ENCODE measurements at places on chromosomes 12 and 14.

DNA sequence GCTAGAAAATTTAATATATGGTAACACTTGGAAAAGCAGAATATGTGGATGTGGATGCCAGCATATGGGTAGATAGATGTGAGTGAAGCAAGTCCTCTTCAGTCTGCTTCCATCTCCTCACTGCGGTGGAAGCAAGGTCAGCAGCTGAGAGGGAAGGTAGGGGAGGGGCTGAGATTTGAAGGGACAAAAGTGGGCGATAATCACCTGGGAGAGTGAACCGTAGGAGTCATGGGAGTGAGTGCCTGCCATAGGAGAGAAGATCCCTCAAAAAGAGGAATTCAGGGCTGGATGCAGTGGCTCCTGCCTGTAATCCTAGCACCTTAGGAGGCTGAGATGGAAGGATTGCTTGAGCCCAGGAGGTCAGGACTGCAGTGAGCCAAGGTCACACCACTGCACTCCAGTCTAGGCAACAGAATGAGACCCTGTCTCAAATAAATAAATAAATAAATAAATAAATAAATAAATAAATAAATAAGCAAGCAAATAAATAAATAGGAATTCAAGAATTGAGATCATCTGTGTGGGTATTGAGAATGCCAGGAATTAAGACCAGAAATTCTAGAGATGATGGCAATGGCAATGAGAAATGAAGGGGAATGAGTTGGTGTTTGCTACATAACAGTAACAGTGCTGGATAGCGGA is 123.4 kb downstream of the BICD1 start:
- no peak for DNase-seq

DNA sequence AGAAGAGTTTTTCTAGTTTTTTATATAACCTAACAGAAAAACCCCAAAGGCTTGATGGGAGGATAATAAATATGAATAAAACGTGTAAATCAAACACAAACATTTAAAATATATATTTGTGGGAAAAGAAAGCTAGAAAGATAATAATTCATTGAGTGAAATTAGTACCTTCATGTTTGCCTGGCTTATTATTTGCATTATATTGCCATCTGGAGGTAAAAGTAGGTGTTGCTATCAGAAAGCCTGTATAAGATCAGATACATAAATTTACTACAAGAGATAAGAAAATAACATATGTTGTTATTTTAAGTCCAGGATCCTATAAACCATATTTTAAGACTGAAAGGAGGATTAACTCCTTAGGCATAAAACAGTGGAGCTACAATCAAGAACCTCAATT is 77.7 kb downstream of the NTS start:
- no peak for DNase-seq

GRCh38 chr12:25723336-25723735 is 170.3 kb upstream of the LMNTD1 start:
- peak; percentile 16 for DNase-seq

DNA sequence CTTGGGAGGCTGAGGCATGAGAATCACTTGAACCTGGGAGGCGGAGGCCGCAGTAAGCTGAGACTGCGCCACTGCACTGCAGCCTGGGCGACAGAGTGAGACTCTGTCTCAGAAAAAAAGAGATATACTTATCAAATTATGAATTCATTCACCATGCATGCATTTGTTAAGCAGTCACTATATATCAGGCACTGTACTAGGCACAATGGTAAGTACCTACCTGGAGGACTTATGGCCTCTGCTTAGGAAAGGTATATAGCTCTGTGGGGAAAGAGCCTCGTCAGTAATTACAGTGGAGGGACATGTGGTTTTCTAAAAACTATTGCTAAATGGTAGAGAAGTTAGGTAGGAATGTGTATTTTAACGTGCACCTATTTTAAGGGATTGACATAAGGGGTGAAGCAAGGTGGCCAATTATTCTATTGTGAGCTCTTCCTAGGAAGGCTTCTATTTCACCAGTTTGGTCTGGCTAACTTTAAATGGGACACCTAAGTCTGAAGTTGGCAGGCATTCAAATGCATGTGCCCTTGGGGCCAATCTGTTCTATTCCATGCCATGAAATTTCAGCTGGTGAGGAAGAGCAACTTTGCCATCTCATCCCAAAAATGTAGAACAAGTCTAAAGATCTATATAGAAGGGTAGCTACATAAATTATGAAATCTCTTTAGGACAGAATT is 15.0 kb downstream of the TCP11L2 start:
- DNase-seq, result no peak

DNA sequence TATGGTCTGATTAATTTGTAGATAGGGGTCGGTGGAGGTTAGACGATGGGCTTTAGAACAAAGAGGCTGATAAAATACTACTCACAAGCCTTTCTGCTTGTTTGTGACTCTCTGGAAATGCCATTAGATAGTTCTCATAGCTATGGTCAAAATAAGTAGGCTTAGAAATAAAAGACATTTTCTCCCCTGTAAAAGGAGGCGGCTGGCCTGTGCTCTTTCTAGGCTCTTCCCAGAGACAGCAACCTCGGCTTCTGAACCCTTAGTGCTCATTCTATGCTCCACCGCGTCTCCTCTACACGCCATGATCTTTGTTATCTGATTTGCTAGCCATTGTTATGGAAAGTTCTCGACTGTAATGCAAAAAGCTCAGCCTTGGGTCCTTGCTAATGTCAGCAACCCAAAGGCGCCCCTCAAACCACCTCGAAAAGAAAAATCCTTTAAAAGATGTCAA is 64.5 kb downstream of the CRADD start:
- peak; percentile 33 for DNase-seq

GRCh38 chr14:78933948-78934524 is 763.9 kb downstream of the NRXN3 start:
- DNase-seq, result peak; percentile 28

DNA sequence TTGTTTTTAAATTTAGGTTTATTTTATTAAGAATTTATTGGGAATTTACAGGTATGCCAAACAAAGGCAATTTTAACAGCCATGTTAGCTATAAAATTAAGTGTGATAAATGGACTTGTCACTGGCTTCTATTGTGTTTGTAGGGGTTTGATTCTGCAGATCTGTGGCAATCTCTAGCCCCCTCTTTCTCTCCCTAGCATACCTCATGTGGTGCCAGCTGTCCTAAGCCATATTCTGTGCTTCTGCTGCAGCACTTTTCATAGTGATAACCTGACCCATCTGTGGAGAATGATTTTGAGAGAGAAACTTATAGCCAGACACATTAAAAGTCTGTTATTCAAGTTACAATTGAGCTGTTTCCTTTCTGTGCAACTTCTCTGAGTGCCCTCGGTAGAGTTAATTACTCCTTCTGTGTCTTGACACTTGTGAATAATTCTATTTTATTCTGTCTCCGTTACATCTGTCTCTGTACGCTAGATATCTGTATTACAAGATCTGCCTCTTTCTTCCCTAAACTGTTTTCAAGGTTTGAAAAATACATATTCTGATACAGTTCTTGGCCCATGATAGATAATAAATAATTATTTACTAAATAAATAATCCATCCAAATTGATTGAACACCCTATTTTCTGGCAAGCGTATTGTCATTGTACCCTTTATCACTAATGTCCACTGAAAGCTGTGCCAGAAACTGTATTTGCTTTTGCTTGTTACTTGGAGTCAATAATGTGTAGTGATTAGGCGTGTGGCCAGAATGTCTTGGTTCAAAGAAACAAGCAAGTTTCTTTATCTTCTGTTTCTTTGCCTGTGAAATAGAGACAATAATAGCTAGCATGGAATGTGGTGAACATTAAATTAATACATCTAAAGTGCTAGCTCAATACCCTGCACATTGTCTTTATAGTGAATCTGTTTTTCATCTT is 40.0 kb downstream of the FRS2 start:
- peak; percentile 11 for DNase-seq

- DNase-seq, result no peak
Observed at GRCh38 chr14:105093431-105094192, 28.4 kb upstream of the GPR132 start.

- DNase-seq, result no peak
Observed at GRCh38 chr14:103366741-103367140, 18.5 kb upstream of the MARK3 start.

DNA sequence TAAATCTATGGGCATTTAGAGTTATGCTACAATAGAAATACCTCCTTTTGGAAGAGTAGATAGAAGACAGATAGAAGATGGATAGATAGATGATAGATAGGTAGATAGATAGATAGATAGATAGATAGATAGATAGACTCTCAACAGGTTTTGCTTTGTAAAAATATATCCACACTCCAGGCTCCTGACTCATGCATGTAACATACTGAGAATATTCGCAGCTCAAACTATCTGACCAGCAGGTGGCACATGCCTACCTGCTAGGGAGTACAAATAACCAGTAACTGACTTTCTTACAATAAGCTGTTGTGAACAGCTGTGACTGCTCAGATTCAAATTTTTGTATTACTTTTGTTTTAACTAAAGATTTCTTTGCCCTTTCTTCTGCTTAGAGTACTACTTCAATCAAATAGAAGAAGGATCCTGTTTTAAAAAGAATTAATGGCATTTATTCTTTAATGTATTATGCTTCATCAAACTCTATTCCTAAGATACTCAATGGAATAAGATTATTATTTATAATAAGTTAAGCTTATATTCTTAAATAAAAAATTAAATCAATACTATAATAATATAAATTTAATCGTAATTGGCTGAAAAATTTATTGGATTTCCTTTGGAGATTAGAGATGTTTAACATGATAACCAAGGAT is 15.8 kb upstream of the CPNE8 start:
- DNase-seq, result peak; percentile 21

DNA sequence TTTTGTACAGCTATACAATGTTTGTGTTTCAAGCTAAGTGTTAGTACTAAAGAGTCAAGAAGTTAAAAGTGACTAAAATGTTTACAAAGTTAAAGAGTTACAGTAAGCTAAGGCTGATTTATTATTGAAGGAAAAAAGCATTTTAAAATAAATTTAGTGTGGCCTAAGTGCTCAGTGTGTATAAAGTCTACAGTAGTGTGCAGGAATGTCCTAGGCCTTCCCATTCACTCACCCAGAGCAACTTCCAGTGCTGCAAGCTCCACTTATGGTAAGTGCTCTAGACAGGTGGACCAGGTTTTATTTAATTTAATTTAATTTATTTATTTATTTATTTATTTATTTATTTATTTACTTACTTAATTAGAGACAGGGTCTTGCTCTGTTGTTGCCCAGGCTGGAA is 19.6 kb downstream of the DLK1 start:
- DNase-seq, result no peak

DNA sequence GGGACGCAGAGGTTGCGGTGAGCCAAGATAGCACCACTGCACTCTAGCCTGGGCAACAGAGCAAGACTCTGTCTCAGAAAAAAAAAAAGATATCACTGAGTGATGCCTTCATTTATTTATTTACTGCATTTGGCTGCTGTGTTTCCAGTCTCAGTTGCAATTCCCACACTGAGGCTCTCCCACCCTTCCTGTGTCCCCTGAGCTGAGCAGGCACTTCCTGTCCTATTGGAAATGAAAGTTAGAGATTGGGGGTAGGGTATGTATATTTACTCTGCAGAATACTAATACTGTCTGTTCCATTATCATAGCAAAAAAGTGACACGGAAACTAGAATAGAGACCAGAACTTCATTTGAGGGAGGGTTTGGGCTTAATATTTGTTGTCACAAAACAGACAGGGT is 1.6 kb upstream of the RBMS2 start:
- DNase-seq, result no peak

All from Ammon's horn (tissue), 1 donor.